GM04503 (cell line): ENCODE measurements at places on chromosomes 5 and 9.

GRCh38 chr5:13910201-13910600 is 34.3 kb downstream of the DNAH5 start:
- no peak for DNase-seq

GRCh38 chr5:111469293-111469896 is 42.9 kb downstream of the STARD4 start:
- no peak for DNase-seq

- DNase-seq, result no peak
Observed at GRCh38 chr5:122533825-122534224, 221.8 kb downstream of the SNCAIP start.

- DNase-seq, result no peak
Observed at GRCh38 chr5:113615708-113616107, 102.2 kb downstream of the YTHDC2 start.

DNA sequence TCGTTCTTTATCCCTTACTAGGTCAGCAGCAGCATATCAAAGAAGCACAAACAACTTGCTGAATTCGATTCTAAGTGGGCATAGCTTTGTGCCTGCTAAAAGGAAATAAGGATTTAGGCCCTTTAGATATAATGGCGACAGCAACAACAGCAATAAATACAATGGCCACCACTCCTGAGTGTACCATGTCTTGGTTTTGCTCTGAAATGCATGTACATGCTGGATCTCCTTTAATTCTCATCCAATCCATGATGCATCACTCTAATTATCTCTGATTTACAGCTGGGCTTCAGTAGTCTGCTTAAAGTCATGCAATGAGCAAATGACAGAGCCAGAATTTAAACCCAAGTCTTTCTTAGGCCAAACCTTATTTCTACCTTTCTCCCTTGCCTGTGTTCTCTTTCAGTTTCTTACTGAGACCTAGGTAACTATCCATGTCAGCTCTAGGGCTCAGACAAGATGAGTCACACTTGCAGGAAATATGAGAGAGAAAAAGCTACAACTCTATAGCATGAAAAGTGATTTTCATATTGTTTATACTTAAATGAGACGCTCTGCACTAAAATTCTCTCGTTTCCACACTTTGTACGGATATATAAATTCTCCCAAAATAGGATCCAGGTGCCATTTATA is 111.8 kb downstream of the HMHB1 start:
- no peak for DNase-seq

DNA sequence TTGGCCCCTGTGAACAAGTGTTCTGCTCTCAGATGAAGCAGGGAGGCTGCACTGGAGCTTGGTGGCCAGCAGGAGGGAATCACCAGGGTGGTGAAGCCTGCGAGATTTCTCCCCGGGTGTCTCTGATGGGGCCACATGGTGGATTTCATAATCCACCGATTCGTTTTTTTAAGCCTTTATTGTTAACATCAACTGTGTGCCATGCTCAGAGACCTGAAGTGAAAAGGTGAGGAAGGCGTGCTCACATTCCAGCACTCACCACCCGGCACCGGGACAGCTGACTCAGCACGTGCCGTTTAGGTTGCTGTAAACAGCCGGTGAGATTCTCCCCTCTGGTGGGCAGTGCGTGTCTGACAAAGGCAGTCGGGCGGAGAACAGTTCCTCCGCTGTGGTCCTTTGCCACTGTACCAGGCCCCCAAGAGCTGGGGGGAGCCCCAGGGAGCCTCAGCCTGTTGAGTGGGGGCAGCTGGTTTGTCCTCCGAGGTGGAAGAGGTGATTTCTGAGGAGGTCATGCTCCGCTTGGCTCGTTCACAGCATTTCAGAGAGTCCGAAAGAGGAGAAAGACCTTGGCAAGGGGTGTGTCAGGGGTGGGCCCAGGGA is 12.7 kb upstream of the AHRR start:
- no peak for DNase-seq

GRCh38 chr9:113360242-113360842 is 11.0 kb downstream of the BSPRY start:
- no peak for DNase-seq

GRCh38 chr5:128262911-128263310 is 179.3 kb downstream of the SLC12A2 start:
- no peak for DNase-seq

DNA sequence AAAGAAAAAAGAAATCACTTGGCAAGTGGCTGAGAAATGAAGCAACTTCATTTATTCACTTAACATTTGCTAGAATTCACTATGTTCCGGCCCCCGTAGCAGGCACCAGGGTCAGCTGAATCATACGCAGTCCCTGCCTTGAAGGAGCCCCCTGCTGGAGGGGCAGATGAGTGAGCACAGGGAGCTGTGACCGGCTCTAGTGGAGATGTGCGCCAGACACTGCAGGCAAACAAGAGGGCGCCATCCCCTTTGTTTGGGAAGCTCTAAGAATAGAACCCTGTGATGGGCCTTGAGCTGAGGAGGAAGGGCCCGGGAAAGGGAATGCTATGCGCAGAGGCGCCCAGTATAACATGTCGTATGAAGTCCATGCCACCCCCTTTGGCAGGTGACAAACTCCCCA is 20.2 kb upstream of the RPL26L1 start:
- DNase-seq, result no peak

GRCh38 chr9:108039493-108039892 is 549.9 kb upstream of the KLF4 start:
- no peak for DNase-seq

DNA sequence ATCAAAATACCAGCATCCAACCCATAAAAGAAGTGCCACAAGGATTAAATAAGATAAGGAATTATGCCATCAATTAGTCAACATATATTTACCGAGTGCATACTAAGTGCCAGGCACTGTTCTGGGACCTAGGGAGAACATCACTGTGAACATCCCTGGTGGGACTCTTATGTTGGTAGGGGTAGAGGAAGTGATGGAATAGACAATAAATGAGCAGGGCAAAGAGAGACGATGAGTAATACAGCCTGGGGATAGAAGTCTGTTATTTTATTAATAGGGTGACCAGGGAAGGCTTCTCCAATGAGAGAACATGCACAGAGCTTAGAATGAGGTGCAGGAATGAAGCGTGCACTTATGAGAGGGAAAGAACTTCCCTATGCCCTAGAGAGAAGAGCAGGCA is 47.4 kb upstream of the VLDLR start:
- no peak for DNase-seq

DNA sequence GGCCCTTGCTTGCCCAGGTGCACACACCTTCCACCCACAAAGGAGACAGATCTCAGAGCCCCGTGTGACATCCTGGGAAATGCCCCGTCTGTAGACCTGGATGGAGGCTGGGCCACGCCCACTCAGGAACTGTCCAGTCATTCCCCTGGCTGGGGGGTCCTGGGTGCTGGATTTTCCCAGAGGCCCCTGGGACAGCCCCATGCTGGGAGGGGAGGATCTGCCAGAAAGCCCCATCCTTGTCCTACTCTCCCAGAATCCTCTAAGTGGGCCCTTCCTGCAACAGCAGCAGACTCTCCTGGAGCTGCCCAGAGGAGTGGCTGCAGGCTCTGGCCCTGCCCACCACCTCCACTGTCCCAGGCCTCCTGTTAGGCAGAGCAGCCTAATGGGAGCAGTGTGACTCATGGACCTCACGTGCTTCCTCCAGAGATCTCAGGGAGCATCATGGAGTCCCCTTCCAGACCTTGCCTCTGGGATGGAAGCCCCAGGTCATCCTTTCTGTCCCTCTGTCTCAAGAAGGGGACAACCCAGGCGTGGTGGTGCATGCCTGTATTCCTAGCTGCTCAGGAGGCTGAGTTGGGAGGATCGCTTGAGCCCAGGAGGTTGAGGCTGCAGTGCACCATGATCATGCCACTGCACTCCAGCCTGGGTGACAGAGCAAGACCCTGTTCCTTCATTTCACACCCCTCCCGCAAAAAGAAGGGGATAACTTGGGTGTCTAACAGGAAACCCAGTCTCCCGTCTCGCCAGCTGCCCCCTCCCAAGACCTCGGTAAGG is 51.7 kb downstream of the JADE2 start:
- DNase-seq, result peak; percentile 39

DNA sequence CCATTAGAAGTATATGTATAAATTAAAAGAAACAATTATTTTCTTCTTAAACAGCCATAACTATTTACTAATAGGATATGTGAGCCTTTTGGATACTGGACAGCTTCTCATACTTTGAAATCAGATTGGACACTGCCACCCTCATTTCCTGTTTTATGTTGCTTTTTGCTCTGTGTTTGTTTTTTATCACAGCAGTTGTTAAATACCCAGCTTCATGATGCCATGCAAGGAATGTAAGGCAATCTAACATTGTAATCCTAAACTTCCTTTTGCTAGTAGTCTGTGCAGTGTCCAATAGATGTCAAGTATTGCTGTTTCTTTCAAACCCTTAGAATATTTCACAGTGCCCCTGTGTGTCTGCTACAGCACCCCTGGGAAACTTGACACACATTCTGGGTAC is 56.2 kb downstream of the CNTLN start:
- peak; percentile 13 for DNase-seq

DNA sequence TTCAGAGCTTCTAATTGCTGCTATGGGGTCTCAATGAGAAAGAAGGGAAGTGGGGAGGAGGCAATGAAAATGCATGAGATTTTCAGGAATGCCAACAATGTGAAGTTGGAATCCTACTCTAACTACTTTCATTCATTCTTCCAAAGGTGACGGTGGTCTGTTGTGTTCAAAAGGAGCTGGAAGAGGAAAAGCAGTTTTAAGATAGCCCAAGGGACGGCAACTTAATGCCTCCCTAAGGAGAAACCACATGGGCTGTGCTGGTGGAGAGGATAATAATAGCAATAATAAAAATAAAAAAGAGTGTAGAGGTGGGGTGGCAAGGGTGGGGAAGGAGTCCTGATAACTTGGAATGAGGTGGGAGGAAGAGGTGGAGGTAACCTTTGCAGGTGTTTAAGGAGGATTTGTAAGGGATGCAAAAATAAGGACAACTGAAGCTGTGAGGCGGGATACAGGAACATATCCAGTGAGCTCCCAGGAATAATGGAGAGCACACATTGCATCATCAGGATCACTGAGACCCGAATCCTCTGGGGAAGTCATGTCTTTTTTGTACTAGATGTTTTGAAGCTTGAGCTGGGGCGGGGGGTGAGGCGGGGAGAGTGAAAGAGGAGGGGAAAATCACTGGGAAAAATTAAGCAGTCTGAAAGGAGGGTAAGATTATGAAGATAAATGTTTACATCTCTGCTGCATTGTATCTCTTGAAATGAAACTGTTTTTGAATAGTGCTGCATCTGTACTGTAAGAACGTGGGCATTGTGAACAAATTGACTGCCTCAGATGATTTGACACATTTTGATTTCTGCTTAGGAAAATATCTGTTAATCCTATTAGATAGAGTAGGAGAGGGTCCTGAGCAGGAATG is 120.1 kb upstream of the TMEM161B start:
- DNase-seq, result no peak

DNA sequence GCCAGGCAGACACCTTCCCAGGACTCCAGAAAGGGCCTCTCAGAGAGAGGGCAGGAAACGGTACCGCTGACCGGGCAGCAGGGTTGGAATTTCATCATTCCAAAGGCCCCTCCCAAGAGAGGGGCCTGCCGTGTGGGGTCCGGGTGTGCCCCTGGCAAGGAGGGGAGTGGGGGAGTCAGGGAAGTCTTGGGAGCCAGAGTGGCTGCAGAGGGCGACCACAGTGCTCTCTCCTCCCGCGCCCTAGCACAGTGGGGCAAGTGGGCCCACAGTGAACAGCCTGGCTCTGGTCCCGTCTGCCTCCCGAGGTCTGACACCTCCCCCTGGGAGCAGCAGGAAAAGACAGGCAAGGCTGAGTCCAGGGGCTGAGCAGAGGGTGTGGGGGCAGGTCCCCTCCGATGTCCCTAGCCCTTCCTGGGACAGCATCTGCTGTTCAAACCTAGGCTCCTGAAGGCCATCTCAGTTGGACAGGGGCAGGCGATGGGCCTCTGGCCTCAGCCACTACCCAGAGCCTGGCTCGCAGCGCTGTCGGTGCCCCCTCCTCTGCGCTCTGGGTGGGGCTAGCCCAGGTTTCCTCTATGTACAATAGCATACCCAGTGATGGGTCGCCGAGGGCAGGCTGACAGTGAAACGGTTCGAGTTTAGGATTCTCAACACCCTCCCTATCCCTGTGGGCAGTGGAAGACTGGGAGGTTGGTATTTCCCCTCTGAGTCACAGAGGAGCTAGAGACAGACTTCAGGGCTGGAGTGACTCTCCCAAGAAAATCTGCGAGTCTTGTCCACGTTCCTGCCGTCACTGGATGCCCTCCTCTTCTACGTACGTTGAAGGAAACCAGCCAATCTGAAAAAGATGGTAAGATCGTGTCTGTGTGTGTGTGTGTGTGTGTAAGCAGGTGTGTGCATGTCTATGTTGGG is 25.4 kb upstream of the SARDH start:
- DNase-seq, result no peak

GRCh38 chr5:147175516-147176097 is 59.2 kb upstream of the STK32A start:
- DNase-seq, result no peak

- DNase-seq, result no peak
Observed at GRCh38 chr9:135849181-135849580, 58.2 kb downstream of the CAMSAP1 start.

DNA sequence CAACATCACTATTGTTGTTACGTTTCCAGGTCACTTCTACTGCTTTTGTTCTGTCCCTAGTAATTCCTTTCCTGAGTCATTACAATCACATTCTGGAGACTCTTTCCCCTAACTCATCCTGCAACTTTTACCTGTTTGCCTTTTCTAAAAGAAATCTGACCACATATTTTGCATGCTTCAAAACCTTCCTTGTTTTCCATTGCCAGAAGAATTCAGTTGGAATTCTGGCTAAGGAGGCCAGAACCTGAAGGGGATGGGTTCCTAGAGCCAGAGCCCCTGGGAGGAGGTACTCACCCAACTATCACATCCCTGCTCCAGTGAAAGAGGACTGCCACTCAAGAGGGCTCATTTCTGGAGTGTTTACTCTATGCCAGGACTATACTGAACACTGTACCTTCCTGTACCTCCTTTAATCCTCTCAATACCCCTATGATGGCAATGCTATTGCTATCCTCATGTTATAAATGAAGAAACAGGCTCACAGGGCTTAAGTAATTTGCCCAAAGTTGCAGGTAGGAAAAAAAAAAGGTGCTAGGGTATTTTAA is 42.8 kb upstream of the MAST4 start:
- no peak for DNase-seq

GRCh38 chr9:107933097-107933496 is 443.5 kb upstream of the KLF4 start:
- no peak for DNase-seq

DNA sequence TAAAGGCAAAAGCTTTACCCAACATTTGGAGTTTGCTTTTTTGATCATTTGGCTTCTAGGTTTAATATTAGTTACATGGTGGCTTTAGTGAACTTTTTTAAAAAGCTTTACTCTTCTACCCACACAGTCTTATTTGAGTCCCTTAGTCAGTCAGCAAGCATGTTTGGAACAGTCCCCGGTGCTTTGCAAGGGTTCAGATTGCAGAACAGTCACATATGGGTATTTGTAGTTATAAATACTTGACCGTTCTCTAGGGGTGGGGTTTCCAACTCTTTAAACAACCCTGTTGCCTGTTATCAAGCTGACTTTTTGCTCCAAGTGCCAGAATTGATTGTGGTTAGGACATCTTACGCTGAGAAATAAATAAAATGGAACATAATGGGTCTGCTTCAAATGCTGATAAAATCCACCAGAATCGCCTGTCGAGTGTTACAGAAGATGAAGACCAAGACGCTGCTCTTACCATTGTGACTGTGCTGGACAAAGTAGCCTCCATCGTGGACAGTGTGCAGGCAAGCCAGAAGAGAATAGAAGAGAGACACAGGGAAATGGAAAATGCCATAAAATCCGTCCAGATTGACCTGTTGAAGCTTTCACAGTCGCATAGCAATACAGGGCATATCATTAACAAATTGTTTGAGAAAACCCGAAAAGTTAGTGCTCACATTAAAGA is at the start of gene CAVIN4:
TSS of gene CAVIN4 (plus strand) at position 304 of the 673 bp plus-strand sequence. CDS start at position 369, 65 bp downstream.
- DNase-seq, result no peak
